ENCODE measurements at places on chromosomes 13 and 19.

DNA sequence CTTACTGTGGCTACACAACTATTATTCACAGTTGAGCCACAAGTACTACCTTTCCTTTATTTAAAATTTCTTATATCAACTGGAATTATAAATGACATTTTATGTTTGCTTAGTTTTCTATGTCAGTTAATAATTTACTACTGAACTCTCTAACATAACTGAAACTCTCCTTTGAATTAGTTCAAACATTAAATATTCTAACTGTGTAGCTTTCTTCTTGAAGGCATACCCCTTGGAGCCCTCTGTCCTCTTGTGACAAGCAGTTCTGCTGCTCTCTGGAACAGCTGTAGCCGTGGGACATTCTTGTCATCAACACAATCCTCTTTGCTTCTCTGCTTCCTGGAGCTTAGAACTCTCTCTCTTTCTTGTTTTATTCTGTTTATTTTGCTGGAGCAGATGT, 244.8 kb downstream of the NHLRC3 start:
- no peak for DNase-seq

DNA sequence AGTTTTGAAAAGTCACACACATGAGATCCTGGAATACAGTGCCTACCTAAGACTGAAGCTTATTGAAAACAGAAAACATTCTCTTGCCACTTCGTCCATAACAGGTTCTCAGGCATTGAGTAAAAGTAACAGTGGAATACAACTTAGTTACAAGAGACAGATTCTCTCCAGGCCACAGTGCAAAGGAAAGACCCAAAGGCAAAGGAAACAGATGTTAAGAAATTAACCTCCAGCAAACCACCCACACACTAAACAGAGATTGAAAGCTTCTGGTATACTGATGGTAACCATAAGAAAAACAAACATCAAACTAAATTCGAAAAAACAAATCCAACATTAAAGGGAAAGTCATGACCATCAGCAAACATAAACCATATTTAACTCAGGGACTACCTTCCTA, 914.7 kb downstream of the SLITRK5 start:
- DNase-seq, result no peak

DNA sequence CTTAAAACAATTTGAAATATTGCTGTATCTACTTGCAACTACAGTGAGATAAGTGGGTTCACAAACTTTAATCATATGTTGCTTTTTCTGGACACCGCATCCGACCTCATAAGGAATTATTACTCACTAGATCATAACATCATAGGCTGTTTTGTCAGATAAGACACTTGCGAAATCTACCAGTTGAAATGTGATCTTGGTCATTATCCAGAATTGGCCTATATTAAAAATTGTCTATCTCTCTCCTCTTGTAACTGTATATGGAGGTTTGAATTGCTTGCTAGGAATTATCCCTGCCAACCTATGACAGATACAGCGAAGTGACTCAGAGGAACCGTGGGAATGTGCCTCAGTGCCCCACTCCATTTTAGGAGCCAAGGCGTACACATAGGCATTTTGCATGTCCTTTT, 117.0 kb upstream of the POSTN start:
- DNase-seq, result no peak

DNA sequence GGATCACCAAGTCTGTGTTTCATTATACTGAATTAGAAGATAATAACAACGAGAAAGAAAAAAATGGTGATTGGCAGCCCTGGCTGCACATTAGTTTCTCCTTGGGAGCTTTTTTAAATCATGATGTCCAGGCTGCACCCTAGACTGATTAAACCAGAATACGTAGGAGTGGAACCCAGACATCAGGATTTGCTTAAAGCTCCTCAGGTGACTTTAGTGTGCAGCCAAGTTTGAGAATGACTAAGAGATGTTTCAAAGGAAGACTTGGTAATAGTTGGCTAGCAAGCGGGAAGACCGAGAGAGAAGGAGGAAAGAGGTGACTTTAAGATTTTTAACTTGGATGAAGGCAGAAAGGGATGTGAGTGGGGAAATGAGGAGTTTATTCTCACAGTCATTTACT, 71.4 kb upstream of the SERP2 start:
- no peak for DNase-seq

GRCh38 chr13:33178209-33178840, 107.2 kb downstream of the STARD13 start:
- no peak for DNase-seq

- DNase-seq, result peak; percentile 3
Observed at GRCh38 chr13:29901710-29902631, 51.6 kb upstream of the UBL3 start.

DNA sequence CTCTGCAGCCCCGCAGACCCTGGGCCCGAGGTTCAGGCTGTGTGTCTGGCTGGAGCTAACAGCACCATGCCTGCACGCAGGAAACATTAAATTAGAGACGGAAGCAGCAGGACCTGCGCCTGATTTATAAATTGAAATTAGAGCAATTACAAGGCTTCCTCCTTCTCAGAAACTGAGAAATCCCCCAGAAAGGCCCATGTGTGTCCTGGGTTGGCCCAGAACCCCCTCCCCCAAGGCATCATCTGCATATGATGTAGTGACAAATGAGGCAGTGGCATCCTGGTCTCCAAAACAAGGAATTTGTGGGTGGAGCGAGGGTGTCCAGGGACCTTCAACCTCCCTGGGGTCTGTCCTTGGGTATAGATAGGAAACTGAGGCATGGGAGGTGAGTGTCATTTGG, 27.2 kb upstream of the SEMA6B start:
- no peak for DNase-seq

GRCh38 chr19:55455576-55456235, 5.7 kb downstream of the ISOC2 start:
- no peak for DNase-seq

DNA sequence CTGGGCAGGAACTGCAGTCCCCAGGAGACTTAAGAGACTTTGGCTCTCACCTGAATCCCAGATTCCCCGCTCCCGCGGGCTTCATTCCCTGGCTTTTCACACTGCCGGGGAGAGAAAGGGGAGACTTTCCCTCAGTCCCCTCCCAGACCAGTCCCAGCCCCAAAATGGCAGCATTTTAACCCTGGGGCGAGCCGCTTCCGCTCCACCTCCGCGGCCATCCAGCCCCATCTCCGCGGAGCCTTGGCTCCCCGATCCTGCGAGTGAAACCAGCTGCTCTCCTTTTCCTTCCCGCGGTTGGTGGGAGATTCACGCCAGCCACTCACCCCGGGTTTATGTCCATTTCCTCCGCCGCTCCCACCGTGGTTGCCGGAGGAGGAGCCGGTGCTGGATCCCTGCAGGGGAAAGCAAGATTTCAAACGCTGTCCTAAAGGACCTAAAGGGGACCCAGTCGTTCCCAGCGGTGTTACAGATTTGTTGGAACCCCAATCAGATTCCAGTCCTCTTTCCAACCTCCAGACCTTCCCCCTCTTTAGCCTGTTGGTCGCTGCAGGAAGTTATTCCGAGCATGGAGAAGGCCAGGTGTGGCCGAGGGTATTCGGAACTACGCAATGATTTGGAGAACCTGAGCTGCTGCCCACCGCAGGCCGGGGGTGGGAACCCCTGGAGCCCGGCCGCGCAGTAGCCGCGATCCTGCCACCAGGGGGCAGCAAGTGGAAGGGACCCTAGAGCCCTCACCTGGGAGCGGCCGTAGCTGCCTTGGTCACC, 3.4 kb downstream of the DMKN start:
- DNase-seq, result peak; percentile 38

DNA sequence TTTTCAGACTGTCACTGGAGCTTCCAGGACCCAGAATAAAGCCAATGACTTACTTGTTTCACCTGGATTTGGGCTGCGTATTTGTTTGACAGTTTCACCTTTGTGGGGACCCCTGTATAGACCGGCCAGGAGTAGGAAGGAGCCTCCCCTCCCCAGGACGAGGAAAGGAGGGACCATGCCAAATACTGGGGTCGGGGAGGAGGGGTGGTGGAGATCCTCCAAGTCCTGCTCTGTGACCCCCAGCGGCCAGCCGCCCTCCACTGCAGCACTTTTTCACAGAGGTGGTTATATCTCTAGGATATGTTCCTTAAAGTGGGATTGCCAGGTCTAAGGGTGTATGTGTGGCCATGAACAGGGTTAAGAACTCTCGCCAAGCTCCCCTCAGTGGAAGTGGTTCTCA, 25.7 kb upstream of the ZNF492 start:
- no peak for DNase-seq

DNA sequence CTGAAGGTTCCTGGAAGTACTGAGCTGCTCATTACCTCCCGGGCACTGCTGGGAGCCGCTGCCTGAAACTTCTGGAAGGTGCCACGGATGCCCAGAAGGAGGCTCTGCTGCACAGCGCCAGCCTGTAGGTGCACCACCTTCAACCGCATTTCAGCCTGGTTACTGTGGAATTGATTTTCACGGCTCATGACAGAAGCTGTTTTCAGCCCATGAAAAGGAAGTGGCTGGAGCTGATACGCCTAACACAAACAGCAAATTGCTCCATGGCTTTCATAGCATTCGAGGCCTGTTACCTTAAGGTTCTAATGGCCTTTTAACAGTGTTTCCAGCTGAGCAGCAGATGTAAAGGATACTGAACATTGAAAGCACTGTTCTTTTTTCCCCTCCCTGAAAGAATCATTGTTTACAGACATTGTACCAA, 22.0 kb downstream of the GPC6 start:
- DNase-seq, result no peak

DNA sequence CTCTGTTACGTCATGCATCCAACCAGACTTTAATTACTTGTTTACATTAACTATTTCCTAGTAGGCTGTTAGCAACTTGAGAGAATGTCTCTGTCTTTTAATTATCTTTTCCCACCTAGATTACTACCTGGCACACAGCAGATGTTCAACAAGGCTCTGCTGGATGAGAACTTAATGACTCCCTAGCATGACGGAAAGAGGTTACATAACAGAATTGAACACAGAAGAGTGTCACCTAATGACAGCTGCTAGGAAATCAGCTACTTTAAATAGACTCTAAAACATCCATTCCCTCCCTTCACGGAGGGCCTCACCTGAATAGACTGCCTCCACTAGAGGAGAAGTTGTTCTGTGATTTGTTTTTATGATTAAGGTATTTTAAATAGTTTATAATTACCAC, 110.8 kb downstream of the TEX29 start:
- DNase-seq, result no peak

GRCh38 chr19:55238030-55238429, 9.5 kb upstream of the TMEM86B start:
- DNase-seq, result no peak

- DNase-seq, result no peak
Observed at GRCh38 chr19:33441828-33442227, 68.3 kb downstream of the CEBPG start.

DNA sequence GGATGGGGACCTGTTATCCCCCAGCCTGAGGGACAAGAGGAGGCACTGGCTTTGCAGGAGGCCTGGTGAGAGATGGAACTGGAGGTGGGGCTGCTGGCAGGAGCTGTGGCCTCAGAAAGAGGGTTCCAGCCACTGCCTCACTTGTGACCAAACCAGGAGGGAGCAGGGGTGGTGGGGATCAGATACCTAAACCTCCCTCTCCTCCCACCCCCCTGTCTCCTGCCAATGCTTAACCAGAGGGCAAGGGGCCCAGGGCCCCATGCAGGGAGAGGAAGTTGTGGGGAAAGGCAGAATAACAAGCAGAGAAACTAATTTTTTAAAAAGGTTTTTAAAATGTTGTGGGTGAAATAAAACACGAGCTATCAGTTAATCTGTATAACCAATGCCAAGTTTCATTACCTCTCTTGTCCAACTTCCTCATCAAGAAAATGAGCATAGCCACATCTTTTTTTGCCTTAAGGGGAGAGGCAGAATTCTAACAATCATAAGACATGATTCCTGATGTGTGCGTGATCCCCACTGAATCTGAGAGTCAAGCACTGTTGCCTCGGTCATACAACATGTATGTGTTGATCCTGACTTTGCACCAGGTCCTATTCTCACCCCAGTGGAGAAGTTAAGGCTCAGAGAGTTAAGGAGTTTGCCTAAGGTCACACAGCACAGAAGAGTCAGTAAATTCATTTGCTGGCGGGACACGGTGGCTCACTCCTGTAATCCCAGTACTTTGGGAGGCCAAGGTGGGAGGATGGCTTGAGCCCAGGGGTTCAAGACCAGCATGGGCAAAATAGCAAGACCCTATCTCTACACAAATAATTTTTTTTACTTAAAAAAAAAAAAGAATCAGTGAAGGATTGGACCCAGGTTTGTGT, 12.9 kb downstream of the FXYD5 start:
- no peak for DNase-seq

DNA sequence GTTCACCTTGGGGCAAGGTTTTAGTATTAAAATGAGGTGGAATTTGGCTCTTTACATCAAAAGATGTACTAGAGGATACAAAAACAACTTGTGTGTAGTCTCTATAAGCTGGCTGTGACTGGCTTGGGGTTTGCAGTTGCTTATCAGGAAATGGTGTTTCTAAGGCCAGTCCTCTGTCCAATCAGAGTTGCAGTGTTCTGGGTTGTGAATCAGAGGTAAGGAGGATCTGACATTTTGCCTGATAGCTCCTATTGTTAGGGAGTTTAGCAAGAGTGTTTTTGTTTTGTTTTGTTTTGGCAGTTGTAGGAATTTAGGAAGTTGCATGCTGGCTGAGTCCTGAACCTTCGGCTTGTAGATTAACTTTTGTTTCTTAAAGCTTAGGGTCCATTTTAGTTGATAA, 20.1 kb upstream of the ESD start:
- no peak for DNase-seq

DNA sequence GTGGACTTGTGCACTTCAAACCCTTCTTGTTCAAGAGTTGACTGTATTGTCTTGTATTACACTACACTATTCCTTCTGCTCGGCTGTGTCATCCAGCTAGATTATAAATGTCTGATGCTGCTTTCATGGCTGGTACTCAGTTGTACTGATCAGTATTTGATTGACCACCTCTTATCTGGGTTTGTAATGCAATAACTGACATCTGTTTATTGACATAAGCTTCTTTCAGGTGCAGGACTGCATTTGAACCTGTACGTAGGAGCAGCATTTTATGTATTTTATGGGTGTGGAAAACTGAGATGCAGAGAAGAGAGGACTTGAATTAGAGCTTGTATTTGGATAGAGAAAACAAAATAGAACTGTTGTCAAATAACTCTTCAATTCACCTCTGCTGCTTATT, 309.2 kb downstream of the FGF9 start:
- no peak for DNase-seq

- no peak for DNase-seq
Observed at GRCh38 chr13:98335721-98336120, 158.7 kb upstream of the RNF113B start.

GRCh38 chr13:72204291-72204690, 337.3 kb upstream of the DACH1 start:
- no peak for DNase-seq

GRCh38 chr13:21537105-21537504, 66.9 kb downstream of the MICU2 start:
- DNase-seq, result no peak

DNA sequence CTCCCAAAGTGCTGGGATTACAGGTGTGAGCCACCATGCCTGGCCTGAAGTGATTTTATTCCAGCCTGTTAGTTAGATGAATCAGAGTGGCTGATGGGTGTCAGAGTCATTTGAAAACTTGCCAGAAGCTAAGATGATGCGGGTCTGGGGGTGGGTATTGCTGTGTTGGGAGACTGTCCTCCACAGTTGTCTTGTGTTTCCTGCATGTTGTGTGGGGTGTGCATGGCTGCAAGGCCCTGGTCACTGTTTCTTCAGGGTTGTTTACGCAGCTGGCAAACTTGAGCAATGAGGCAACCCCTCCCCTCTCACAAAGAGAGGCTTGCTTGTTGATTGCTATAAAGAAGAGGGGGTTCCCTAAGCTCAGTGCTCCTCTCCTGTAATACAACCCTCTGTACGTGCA, 71.8 kb downstream of the TRPM4 start:
- no peak for DNase-seq
